ENCODE measurements at places on chromosomes 2 and 18.
A peak's percentile ranks its signal among the peaks of the same experiment; 100 is the strongest.

DNA sequence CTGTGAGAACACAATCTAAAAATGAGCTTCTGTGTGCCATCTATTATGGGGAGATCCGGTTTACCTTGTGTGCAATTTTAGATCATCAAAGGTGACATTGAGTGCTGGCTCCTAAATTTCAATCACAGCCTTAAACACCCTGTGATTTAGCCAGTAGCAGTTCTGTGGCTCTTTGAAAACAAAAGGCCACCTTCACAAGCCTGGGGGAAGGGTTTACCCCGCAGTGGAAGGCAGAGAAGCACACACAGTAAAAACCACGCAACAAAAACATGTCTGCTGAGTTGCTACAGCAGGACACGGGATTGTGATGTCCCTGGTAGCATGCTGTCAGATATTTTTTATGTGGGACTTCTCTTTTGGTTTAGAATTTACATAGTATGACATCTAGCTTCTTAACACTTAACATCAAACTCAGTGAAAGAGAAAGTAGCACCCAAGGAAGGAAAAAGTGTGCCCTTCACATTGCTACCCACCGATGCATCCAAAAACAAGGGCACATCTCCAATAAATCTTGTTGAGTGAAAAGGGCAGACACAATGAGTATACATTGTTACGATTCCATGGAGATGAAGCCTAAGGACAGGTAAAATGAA is 56.1 kb upstream of the RNF152 start:
- no peak for ATAC-seq

DNA sequence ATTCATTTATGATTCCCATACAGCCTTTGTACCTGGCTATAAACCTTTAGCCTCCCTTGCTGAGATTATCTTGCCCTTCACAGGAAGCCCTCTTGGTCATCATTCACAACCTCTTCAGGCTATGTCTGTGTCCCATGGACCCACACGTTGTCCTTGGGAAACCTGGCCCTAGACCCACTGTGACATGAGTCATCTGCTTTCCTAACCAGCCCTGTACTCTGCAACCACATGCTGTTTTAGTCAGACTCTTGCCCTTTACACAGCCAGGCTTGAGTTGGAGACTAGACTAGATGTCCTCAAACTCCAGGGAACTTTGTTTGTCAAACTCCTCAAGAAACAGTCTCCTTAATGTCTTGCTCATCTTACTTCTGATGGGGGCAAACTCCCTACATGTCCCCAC is 229.3 kb upstream of the ZSWIM2 start:
- peak; percentile 43 for ATAC-seq

GRCh38 chr18:44725300-44726058 is 44.8 kb downstream of the SETBP1 start:
- ATAC-seq, result peak; percentile 80

DNA sequence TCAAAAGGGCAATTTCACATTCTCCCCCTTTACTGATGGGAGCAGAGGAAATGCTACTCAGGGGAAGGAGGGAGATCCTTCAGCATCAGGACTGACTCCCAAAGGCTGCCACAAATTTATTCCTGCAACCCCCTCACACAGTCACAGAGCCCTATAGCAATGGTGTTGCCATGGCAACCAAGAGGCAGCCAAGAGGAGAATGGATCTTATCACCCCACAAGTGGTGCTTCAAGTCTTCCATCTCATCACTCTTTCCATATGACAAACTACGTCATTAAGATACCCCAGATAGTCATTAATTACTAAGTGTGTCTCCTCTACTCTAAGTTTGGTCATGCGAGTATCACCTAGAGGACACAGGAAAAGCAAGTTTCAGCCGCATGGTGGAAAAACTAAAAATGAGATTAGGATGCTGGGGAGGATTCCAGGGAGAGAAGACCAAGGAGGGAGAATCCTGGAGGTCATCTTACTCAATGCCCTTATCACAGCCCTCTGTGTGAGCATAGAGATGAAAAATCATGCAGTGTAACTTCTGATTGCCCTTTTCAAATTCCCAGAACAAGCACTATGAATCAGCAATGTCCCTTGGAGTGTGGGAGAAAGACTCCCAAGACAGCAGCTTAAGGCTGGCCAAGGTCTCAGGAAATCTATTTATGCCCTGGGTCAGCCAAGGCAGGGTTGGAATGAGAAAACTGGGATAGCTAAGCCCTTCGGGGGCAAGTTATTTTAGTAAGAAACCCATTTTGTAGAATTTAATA is 885.7 kb upstream of the KLHL29 start:
- ATAC-seq, result peak; percentile 77

- no peak for ATAC-seq
These were observed 539.5 kb downstream of the NRXN1 start for GRCh38 chr2:50492477-50492851.

DNA sequence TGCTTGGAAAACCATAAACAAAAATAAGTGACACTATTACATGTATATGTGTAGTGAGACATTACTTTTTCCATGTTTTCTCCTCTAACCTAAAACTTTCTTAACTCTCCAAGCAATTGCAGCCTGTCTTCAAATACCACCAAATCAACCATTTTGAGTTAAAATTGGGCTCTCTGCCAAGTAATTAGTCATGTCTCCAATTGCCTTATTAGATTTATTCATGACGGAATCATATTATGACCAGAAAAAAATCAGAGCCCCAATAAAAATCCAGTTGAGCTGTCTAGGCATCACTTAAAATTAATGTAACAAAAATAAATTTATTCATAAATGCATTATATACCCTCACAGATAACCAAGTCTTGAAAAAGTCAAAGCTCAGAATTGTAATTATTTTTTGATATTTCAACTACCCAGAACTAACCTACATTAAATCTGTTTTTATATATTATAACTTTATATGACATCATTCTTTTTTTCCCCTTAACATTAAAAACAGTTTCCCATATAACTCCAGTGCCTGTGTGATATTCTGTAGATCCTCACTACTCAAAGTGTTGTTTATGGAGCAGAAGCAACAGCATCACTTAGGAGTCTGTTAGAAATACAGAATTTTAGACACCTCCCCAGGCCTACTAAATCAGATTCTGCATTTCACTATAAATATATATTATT is 157.0 kb downstream of the ERBB4 start:
- ATAC-seq, result no peak

Data from gastroesophageal sphincter (tissue), 4 donors.